K562 (cell line): ENCODE measurements at places on chromosomes 5 and 9. TPM values are rescaled to one million over a fixed set of nuclear protein-coding genes. Genes with fewer than 3 reads are reported as not detected.

HMMR gene
- 73.8 and 74.9 TPM in 2 replicates for total RNA-seq

DNA sequence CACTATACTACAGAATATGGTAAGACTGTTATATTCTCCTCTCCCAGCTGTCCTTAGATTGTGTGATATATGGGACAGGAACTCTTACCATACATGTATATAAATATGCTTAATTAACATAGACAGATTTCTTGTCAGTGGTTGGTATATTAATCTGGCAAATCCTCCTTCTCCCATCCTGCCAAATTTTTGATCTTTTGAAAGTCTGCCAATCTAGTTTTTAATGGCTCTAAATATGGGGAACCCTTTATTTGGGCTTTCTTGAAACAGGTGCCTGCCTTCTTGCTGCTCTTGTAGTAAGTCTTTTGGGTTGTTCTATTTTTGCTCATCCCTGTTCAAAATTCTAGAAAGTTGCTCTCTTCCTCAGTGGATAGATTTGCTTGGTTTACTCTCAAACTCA lies 63.5 kb downstream of the SPATA31D1 start:
- DNase-seq = no peak

DNA sequence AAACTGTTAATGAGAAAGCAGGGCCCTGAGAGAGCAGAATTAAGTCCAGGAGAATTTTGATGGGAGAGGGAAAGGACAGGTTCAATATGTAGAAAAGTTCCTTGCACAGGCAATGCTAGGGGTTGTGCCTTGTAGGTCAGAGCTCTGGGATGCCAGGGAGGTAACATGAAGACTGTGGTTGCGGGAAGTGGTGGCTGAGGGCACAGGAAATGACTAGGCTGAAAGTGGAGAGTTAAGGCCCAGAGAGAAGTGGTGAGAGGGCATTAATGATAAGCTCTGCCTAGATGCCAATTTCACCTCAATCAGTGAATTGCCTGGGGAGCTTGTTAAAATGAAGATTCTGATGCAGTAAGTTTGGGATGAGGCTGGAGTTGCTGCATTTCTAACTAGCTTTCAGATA lies 31.5 kb upstream of the PPP3R2 start:
- no peak for DNase-seq

DNA sequence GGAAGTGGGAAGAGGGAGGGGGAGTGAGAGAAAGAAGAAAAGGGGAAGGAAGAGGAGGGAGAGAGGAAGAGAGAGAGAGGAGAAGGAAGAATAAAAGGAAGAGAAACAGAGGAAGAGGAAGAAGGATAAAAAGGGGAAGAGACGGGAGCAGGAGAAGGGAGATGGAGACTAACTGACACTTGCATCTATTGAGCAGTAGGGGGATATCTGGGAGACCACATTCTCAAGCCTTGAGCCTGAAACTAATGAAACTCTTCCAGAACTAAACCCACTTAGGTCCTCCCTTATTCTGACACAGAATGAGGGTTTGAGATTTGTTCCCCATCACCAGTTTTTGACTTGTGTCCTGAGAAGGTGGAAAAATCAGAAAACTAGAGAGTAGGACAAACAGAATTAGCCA lies 533.3 kb downstream of the CDH12 start:
- DNase-seq = no peak

DNA sequence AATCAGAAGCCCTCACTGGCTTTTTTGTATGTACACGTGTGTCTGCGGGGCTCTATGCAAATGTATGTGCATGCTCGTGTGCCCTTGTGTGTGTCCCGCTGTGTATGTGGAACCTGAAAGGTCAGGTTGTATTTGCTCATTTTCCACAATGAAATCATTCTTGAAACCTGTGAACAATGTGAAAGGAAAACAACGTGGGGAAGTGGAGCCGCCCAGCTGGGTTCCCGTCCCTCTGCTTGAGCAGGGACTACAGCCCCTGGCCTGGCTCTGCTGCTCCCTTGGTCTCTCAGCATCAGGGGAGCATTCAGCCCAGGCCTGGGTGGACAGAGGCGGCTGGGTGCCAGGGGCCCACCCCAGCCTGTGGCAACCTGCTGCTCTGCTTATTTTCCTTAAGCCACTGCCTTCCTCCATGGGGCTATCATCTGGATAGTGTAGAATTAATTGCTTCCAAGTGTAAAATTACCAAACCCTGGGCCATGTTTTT lies 3.0 kb downstream of the ECSCR start:
- DNase-seq = no peak

GRCh38 chr9:129183495-129184218 lies 5.6 kb upstream of the IER5L start:
- peak; percentile 34 for DNase-seq

- no peak for DNase-seq
Observed at GRCh38 chr9:365436-365835, 150.8 kb downstream of the DOCK8 start.

DNA sequence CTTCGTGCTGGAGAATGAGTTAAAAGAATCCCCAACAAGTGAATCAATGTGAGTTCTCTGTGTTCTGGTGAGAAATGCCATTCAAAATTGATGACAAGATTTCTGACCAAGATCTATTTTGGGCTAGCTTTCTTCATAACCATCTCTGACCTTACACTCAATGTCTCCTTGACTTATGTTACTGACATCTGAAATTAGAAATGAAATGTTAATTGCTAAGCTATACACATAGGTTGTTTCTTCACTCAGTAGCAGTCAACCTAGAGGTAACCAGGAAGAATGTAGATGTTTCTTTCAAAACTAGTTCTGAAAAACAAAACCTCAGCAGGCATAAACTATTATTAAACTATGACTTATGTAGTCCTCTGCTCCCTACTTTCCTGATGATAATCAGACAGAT lies 2220.7 kb upstream of the C9orf72 start:
- DNase-seq = no peak

GRCh38 chr5:74162524-74162923 lies 478.0 kb downstream of the ENC1 start:
- no peak for DNase-seq

NHP2 gene
- 304 and 309 TPM in 2 replicates for total RNA-seq

- no peak for DNase-seq
Observed at GRCh38 chr5:16721151-16722096, 104.6 kb upstream of the RETREG1 start.

GRCh38 chr5:127892467-127893207 lies 189.4 kb downstream of the CCDC192 start:
- no peak for DNase-seq

DNA sequence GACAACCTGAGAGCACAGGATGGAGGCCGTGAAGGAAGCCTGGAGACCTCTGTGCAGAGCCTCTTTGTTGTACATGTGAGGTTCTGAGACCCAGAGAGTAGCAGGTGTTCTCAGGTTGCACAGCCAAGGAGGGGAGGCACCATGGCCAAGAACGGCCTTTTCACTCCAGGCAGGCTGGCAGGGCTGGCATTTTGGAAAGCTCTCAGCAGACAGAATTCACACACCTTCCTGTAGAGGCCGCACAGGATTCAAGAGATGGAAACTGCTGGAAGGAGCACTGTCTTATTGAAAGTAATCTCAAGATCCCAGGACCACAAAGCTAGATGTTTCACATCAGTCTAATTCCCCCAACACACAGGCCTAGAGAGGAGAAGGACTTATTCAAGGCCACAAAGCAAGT lies 52.8 kb upstream of the XPA start:
- no peak for DNase-seq

DNA sequence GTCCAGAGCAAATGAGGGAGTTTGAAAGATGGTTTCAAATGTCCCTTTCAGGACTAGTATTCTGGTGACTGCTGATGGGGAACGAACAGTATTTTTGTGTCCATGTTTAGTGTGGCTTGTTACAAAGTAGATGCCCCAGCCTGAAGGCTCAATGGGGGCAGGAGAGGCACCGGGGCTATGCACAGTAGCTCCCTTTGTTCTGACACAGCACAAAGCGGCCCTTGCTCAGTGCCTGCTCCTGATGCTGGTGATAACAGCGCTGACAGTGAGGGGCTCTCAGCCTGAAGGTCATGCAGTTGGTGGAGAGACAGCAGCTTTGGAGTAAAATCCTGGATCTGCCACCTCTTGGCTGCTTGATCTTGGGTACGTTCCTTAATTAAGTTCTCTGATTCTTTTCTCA lies 188.9 kb downstream of the SLIT3 start:
- no peak for DNase-seq

- no peak for DNase-seq
Observed at GRCh38 chr9:20551835-20552234, 70.5 kb downstream of the MLLT3 start.

GRCh38 chr9:130852801-130853200 lies 17.7 kb downstream of the ABL1 start:
- DNase-seq = no peak

GRCh38 chr5:80959768-80960442 lies at the start of gene RASGRF2:
Gene RASGRF2, plus strand, starts transcription at chr5:80960363. Its CDS starts 376 bp downstream, at chr5:80960739.
- no peak for DNase-seq

- no peak for DNase-seq
Observed at GRCh38 chr5:94777056-94777880, 158.8 kb downstream of the SLF1 start.

GRCh38 chr9:21506626-21507482 lies 24.7 kb upstream of the IFNE start:
- DNase-seq = no peak

GRCh38 chr9:15738011-15738410 lies 185.2 kb downstream of the CCDC171 start:
- no peak for DNase-seq

DNA sequence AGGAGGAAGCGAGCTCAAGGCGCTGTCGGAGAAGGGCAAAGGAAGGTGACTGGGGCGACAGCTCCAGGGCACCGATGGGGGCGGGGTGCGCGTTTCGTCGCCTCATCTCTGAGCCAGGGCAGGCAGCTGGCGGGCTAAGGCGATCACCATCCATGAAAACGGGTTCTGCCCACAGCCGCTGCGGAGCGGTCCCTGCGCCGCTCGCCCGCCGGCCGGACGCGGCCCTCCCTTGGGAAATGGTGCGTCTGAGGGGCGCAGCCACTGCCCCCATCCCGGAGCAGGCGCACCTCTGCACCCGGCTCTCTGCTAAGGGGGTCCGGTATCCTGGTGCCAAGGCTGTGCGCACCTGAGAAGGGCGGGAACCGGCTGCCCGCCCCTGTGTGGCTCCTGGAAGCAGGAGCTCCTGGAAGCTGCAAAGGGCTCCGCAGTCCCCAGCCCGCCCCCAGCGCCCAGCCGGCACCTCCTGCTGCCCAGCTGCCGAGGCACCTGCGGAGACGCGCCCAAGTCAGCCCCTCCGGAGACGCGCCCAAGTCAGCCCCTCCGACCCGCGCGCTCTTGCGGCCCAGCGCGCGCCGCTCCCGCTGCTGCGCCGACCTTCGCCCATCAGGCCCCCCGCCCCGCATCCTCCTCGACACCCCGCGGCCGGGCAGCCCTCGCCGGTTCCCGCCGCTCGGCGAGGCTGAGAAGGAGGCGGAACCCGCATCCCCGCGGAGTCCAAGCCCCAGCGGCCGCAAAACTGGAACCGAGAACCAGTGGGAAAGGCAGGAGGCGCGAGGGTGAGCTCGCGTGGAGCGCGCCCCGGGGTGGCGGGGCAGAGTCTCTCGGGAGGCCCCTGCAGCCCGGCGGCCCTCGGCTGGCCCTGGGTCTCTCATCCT lies 757 bp downstream of the ANKRD34B start:
- DNase-seq = no peak

DNA sequence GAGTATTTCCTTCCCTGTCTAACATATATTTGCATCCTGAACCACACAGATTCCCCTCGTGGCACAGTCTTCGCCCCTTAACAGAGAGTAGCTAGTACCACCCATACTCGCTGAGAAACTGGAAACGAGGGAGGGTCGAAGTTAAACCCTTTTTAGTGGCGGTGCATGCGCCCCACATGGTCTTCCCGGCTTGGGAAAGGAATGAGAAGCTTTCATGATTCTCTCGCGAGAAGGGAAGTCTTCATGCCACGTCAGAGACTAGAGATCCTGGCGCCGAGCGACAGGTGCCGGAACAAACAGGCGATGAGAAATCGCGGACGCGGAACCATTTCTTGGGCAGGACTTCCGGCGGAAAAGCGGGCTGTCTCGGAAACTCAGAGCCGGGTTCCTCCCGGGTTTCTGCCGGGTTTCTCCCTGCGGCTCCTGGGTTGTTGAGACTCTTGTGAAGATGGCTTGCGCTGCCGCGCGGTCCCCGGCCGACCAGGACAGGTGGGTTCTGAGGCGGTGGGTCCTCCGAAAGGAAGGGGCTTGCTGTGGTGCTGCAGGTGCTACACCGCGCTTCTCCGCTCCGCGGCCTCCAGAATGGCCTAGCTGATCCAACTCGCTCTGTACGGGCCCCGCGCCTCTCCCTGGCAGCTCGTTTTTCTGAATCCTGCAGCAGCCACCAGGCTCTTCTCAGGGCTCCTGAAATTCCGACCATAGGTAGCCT lies at the start of gene SRP19:
Gene SRP19 (plus strand): TSS at position 359 of the 709 bp plus-strand sequence. CDS start 90 bp downstream, at position 449.
- peak; percentile 88 for DNase-seq

DNA sequence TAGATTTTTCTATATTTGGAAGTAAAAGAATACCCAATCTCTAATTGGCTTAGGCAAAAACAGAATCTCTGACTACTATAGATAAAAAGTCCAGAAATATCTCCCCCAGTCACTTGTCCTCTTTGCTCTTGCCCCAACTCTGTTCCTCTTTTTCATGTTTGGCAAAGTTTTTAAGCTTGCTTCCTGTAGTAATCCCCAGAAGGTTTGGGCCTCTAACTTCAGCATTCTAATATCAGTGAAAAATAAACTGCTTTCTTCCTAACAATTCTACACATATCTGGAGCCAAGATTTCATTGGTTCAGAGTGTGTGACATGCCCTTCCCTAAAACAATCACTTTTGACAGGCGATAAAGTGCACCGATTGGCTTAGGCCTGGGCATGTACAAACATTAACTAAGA lies 1680.3 kb downstream of the MAT2B start:
- no peak for DNase-seq

TMEM252 gene
- total RNA-seq = not detected in 2 replicates

DNA sequence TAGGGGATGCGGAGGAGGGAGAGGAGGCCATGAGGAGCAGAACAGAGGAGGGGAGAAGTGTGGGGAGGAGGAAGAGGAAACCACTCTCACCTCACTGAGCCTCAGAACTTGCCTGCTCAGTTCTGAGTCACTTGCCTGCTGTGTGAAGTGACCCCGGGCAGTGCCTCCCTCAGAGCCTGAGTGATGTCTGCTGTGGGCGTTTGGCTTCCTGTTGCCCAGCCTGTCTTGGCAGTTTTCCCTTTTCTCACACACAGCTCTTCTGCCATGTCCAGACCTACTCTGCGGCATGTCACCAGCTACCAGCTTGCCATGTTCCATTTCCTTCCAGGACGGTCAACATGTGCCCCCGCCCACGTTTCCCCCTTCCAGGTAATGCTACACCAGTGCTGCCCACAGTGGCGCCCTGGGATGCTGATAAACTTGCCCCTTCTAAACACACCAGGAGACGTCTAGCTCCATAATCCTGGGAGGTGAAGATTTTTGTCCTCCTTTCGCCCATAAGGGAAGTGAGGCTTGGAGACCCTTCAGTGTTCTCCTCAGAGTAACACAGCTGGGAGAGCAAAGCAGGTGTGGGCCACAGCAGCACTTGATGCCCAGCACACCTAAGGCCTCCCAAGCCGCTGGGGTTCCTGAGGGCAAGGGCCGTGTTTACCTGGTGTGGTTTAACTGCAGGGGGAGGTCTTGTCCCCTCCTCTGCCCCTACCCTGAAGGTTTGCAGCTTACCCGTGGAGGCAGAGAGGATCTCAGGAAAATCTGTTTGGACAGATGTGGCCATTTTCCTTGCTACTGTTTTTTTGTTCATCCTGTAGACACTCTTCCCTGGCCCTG lies 63.8 kb upstream of the RNF130 start:
- no peak for DNase-seq

- DNase-seq = no peak
Observed at GRCh38 chr9:129451089-129451656, 169.7 kb downstream of the C9orf50 start.

BHMT2 gene
- not detected in 2 replicates for total RNA-seq
